ENCODE measurements at places on chromosomes 1 and 21.

DNA sequence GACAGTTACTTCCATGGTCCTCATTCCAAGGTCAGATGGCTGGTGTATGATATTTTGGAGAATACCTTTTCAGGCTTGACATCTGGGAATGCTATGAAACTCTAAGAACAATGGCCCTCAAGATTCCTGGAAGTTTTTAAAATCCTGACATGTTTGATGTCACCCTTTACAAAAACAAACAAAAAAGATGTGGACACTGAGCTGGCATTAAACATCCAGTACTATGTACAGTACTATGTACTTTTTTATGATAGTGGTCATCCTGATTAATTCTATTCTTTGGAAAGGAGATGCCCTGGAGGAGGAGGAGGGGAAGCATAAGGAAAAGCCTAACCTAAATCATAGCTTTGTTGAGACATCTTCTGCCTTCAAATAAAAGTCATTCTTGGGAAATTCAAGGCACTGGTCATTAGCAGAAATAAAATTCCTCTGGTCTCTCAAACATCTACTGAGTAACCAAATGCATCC, 235.4 kb downstream of the HMCN1 start:
- H3K4me1 ChIP-seq = no peaks in the 10 kb centered on the region
- no peak overlapping the region for H3K4me3 ChIP-seq
- DNase-seq = no peak
- no peaks in the 10 kb centered on the region for H3K27me3 ChIP-seq
- no peaks in the 10 kb centered on the region for H3K36me3 ChIP-seq

GRCh38 chr21:36477001-36477400, 2.9 kb downstream of the CLDN14 start:
- H3K27ac ChIP-seq = no peak overlapping the region
- H3K36me3 ChIP-seq = no peaks in the 10 kb centered on the region
- no peak for DNase-seq

GRCh38 chr1:240099748-240100147, 8.1 kb downstream of the FMN2 start:
- no peaks in the 10 kb centered on the region for H3K4me1 ChIP-seq
- no peak overlapping the region for H3K4me3 ChIP-seq
- H3K27ac ChIP-seq = no peak overlapping the region
- no peaks in the 10 kb centered on the region for H3K27me3 ChIP-seq

- no peak for DNase-seq
- H3K27me3 ChIP-seq = no peaks in the 10 kb centered on the region
- H3K4me3 ChIP-seq = no peak overlapping the region
- H3K27ac ChIP-seq = no peak overlapping the region
Measured at GRCh38 chr1:59138402-59138801, 158.5 kb upstream of the FGGY start.

- no peaks in the 10 kb centered on the region for H3K4me1 ChIP-seq
- no peaks in the 10 kb centered on the region for H3K27me3 ChIP-seq
- H3K27ac ChIP-seq = no peak overlapping the region
- H3K4me3 ChIP-seq = no peak overlapping the region
- DNase-seq = no peak
Measured at GRCh38 chr1:195141294-195141693, 1466.9 kb downstream of the KCNT2 start.

GRCh38 chr1:24763671-24764070, 18.4 kb downstream of the CLIC4 start:
- H3K36me3 ChIP-seq = no peaks in the 10 kb centered on the region
- no peak overlapping the region for H3K27ac ChIP-seq
- no peaks in the 10 kb centered on the region for H3K27me3 ChIP-seq
- DNase-seq = no peak
- peaks cover 8% of the 10 kb centered on the region for H3K4me1 ChIP-seq

DNA sequence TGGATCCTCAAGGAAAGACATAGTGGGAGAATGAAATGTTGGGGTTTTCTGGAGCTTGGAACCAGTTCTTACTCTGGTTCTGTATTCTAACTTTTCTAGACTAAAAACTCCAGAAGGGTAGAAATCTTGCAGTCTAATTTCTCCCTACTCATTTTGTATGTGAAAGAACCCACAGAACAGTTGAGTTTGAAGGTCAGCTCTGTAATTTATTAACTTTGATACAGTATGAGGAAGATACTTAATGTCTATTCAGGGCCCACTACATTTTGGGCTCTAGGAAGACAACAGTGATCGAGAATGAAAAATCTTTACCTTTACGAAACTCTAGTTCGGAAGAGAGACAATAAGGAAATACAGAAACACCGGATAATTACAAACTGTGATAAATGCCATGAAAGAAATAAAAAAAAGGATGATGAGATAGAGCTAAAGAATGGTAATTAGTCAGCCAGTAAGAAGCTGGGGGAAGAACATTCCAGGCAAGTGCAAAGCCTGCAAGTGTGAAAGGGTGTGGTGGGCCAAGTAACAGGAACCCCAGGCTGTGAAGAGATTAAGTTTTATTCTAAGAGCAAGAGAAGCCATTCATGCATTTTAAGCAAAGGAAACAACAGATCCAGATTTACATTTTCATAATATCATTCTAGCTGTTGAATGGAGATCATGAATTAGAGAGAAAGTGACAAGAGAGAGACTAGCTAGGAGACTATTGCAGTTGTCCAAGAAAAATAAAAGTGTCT, 159.9 kb upstream of the HMCN1 start:
- no peak for DNase-seq
- peak overlapping the region; percentile 91 for H3K27ac ChIP-seq

- no peak for DNase-seq
- no peaks in the 10 kb centered on the region for H3K27me3 ChIP-seq
- H3K27ac ChIP-seq = no peak overlapping the region
- H3K4me3 ChIP-seq = no peak overlapping the region
Measured at GRCh38 chr1:4597020-4597419, 57.4 kb upstream of the AJAP1 start.

- no peaks in the 10 kb centered on the region for H3K36me3 ChIP-seq
- no peak overlapping the region for H3K4me3 ChIP-seq
- no peak overlapping the region for H3K27ac ChIP-seq
- H3K4me1 ChIP-seq = no peaks in the 10 kb centered on the region
- H3K27me3 ChIP-seq = no peaks in the 10 kb centered on the region
Measured at GRCh38 chr1:201085902-201086735, 26.1 kb downstream of the CACNA1S start.

All from kidney (tissue), 22 donors.